ENCODE measurements at places on chromosomes 1 and 21.

DNA sequence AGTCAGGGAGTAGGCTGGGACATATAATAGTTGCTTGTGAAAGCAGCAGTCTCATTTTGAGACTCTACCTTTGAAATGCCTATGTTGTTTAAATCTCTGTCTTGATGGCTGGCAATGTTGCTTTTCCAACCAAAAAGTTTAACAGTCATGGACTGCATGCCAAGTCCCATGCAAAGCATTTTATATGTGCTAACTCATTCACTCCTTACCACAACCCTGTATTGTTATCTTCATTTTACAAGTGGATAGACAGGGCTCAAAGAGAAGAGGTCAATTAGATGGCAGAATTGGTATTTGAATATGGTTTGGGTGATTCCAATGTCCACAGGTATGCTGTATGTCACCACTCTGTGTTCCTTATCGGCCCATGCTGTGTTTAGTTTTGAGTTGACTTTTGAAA is 331.4 kb upstream of the USP24 start:
- DNase-seq, result no peak

GRCh38 chr1:113321771-113322387 is 68.4 kb upstream of the MAGI3 start:
- DNase-seq, result no peak

DNA sequence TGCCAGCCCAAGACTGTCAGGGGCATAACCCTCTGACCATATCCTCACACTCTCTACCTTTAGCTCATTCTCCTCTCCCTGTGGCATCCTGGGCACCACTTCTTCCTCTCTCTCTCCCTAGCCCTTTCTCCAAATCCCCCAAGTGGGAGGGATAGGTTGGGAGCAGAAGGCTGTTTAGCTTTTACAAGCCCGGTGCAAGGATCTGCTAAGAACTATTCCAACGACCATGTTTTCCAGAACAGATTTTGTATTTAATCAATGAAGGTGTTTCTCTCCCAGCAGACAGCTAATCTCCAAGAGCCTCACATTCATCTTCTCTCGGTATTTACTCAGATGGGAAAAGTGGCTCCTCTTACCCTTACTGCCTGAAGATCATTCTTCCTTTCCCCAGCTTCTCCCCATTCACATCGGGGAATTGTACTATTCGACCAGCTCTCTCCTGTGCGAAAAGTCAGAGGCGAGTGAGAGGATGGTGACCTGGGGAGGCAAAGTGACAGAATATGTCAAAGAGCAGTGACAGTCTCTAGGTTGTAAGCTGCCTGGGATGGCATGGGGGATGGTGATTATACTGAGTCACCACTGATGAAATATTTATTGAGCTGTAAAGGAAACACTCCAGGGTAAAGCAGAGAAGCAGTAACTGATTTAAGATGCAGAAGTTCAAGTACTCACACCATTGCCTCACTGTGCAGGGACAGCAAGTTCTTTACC is 47.0 kb upstream of the RBM15 start:
- peak; percentile 63 for DNase-seq

DNA sequence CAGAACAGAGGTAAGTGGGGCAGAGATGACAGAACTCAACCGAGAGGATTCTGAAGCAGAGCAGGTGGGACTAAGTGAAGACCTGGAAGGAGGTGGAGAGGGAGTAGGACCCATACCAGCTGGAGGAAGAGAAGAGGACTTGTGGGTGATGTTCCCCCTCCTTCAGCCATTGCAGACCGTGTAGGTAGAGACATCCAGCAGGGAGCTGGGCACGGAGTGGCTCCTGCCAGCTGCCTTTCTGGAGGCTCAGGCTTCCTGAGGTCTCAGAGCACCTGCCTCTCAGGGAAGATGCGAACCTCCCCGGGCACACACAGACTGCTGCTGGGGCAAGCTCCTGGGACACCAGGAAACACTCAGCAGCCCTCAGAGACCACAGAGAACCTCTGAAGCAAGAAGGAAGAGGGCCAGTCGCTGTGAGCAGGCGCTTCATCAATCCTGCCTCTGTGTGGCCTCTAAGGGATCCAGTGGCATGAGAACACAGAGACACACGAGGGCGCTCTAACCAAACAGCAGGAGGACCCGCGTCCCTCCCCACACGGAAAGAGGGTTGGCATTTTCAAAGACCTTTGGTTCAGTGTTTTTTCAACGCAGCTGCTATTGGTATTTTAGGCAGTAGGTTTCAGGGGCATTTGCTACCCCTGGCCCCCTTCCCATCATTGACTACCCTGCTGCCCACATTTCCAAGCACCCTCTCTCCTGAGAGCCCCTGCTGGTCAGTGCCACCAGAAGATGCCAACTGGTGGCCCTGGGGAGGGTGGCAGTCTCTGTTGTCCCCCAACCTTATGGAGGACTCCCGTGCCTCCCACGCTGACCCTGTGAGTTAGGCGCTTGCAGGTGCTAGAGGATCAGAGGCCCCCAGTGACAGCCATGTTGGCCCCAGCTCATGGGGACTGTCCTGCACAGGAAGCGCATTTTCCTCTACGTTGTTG is 89.6 kb upstream of the EDN2 start:
- DNase-seq, result peak; percentile 64

- DNase-seq, result no peak
Observed at GRCh38 chr1:176046926-176047325, 160.2 kb downstream of the COP1 start.

GRCh38 chr21:34187935-34188334 is 114.6 kb downstream of the MRPS6 start:
- DNase-seq, result peak; percentile 51

All from GM04504 (cell line).